ENCODE measurements at places on chromosomes 5 and 9.

GRCh38 chr5:178074266-178074952 lies 38.9 kb upstream of the N4BP3 start:
- no peak for DNase-seq

GRCh38 chr5:82798676-82799075 lies 278.5 kb downstream of the TMEM167A start:
- no peak for DNase-seq

GRCh38 chr5:56286015-56286884 lies 53.1 kb upstream of the ANKRD55 start:
- no peak for DNase-seq

- DNase-seq, result no peak
Observed at GRCh38 chr9:113095561-113095960, 39.0 kb upstream of the ZFP37 start.

- DNase-seq, result no peak
Observed at GRCh38 chr5:74107899-74108298, 481.9 kb downstream of the ARHGEF28 start.

DNA sequence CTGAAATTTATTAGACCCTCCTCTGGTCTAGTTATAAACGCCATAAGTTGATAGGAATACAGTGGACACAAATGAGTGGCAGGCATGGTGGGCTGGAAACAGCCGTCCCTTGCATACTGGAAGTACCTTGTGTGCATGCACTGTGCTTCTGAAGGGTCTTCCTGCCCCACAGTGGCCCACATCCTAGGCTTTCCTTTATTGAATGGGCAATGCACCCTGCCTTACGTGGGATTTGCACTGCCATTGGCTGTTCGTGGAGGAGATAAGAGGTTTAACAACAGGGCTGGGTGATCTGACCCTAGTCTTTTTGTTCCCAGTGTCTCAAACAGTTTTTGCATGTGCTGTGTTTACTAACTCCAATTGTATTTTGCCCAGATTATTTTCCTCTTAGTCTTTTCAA lies 480.8 kb downstream of the GADD45G start:
- no peak for DNase-seq

GRCh38 chr5:64972591-64972990 lies 203.9 kb downstream of the CWC27 start:
- DNase-seq, result no peak
